ENCODE measurements at places on chromosomes 3 and 15.

- no peak for DNase-seq
Measured at GRCh38 chr3:6526321-6526720, 334.6 kb upstream of the GRM7 start.

DNA sequence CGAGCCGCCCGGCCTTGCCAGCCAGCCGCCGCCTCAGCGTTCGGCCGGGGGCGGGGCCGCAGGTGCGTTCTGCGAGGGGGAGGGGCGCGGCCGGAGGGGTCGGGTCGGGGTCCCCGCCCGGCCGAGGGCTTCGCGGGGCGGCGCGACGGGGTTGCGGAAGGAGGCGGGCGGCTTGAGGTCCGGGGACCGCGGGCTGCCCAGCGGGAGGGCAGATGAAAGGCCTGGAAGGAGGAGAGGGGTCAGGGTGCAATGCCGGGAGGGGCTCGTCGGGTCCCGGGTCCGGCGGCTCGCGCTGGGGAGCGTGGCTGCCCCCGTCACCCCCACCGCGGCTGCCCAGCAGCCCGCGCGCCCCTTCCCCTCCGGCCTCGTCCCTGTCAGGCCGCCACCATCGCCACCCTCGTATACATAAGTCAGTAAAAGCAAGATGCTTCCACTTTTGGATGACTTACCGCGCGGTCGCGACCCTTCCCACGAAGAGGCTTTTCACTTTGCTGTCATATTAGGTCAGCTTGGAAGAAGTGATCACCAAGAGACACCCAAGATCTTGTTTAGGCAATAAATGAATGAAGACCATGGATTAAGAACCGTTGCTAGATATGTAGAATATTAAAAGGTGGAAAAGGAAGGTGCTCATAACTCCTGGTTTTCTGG is 620 bp upstream of the ANP32A start:
- no peak for DNase-seq

GRCh38 chr3:115857518-115858136 is 234.3 kb downstream of the GAP43 start:
- no peak for DNase-seq

- no peak for DNase-seq
Measured at GRCh38 chr3:158768881-158769543, 32.8 kb upstream of the MFSD1 start.

- no peak for DNase-seq
Measured at GRCh38 chr15:79296583-79296982, 14.1 kb downstream of the ANKRD34C start.

DNA sequence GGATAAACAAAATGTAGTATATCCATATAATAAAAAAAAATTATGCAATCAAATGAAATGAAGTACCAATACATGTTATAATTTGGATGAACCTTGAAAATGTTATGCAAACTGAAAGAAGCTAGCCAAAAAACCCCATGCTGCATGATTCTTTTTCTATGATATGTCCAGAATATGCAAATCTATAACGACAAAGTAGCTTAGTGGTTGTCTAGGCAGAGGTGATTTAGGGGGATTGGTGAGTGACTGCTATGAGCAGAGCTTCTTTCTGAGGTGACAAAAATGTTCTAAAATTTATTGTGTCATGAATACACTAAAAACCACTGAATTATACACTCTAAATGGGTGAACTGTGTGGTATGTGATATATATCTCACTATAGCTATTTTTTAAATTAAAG is 324.6 kb downstream of the CTNNB1 start:
- no peak for DNase-seq

DNA sequence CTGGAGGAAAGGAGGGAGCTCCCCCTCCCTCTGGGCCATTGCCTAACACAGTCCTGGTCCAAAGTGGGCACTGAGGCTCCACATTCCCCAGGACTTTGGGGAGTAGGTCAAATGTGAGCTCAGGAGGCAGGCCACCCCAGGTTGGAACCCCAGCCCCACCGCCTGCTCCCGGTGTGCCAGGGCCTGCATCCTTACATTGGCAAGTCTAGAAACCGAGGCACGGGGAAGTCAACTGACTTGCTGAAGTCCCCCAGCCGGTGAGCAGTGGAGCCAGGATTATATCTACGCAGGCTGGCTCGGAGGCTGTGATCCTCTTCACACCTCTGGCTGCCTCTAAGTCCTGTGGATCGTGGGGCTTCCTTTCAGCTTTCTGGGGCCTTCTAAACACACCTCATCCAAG is 48.7 kb downstream of the RHCG start:
- no peak for DNase-seq

DNA sequence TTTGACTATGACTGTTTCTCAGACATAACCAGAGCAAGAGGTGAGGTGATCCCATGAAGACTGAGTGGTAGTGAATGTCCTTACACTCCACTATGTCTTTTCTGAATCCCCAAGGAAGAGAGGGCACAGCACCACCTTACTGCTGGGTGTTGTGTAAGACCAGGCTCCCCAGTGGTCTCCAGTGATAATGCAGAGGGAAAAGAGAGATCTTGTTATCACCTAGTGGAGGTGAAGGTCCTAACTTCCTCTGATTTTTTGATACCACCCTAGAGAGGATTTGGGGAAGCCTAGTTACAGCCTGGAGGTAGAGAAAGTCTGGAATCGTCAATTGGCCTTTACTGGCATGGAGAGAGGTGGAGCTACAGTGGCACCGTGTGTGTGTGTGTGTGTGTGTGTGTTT is 288.0 kb upstream of the BCHE start:
- DNase-seq = no peak

GRCh38 chr3:181709537-181710279 is 2.0 kb upstream of the SOX2 start:
- peak; percentile 83 for DNase-seq

- DNase-seq = no peak
Measured at GRCh38 chr3:60325610-60326170, 925.6 kb downstream of the FHIT start.

DNA sequence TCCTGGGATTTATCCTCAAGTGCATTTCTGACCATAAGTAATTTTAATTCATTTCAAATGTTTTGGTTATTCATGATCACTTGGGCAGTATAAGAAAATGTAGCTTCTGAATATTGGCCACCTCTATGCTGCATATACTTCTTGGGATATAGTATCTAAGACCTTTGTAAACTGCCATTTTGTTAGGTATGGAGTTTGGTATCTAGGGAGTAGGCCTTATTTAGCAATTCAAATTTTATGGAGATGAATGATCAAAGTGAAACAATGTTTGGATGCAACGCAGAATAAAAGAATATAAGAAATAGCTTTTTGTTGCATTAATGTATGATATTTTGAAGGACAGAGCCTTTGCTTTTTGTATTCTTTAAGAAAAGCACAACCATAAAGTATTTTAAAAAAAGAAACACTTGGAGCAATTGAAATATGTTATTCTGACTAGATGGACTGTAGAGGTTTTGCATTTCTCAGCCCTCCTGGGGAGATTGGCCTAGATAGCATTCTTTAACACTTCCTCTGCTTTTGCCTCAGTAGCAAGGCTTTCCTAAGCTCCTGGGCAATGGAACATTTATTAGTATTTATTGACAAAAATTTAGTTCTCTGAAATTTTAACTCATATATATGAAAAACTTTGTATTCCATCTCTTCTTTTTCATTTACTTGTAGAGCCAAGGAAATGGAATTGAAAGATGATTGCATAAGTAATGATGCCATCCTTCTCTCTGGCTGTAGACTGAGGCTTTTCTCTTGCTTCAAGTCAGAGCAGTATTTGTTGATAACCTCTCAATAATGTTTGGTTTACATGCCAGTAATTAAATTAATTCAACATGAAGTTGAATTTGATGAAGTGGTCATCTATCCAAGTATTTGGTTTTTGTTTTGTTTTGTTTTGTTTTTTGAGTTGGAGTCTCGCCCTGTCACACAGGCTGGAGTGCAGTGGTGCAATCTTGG is 61.8 kb upstream of the UTS2B start:
- DNase-seq = no peak

- DNase-seq = no peak
Measured at GRCh38 chr3:127825756-127826155, 3.4 kb upstream of the MGLL start.

GRCh38 chr3:133860519-133860918 is 35.2 kb downstream of the RAB6B start:
- DNase-seq = no peak

DNA sequence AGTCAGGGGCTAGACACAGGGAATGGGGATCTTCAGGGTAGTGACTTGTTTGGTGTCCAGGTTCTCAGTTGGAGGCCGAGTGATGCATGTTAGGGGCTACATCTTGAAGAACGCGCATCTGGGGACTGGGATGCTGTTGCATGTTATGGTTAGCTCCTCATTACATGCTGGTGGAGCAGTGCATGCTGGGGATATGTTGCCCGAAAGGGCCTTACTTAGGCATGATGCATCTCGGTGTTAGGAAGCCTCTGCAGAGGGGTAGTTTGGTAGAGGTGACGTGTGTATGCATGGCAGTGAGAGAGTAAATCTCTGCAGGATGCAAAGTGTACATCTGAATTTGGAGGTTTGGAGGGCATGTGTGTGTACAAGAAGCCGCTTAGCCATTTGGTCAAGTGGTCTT is 2.4 kb downstream of the EIF4G1 start:
- no peak for DNase-seq

- DNase-seq = no peak
Measured at GRCh38 chr15:53762916-53763315, 3.5 kb upstream of the WDR72 start.

DNA sequence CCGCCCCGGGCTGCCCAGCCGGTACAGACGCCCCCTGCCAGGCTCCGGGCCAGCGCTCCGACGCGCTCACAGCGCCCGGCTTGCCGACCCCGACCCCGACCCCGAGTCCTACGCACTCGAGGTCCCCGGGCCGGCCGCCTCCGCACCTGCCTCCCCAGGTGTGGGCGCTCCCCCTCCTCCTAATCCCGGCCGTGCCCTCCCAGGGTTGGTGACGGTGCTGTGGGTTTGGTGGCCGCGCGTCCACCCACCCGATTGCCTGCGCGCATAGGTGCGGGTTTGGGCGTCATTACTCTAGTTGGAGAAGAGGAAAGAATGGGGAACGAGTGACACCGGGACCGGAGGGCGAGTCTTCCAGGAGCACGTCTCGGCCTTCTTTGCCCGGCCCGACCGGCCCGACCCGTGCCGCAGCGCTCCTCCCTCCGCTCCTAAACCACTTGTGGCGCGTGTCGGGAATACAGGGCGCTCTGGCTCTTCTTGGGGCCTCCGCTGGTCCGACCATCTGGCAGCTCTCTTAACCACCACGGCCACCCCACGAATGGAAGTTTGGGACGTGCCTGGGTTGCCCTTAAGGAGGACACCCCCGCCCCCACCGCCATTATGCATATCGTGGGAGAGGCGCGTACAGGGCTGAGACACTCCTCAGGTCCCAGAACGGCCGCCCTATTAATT is 810 bp upstream of the THRB start:
- DNase-seq = no peak

DNA sequence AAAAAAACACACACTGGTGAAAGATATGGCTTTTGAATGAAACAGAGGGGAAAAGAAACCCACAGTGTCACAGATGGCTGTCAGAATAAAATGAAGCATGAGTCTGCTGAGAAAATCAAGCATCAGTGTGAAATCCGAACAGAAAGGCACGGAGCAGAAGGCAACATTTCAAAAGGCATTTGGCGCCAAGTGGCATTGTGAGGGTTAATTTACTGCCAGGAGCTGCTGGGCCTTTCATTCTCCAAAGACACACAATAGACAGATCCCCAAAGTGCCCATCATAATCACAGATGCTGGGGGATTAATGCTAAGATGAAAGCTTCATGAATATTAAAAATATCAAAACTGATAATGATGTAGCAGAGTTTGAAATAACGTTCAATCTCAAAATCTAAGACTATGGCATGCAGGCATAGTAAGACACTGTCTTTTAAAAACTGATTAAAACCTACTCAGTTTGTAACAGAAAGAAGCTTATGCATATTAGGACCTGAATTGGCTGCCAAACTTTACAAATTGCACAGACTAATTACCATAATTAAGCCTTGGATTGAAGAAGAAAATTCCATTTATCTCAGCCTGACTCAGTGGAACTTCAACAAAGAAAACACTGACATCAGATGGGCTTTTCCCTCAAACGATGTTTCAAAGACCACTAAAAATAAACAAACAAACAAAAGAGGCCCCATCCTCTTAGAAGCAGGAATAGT is 589.2 kb downstream of the ROBO1 start:
- no peak for DNase-seq

DNA sequence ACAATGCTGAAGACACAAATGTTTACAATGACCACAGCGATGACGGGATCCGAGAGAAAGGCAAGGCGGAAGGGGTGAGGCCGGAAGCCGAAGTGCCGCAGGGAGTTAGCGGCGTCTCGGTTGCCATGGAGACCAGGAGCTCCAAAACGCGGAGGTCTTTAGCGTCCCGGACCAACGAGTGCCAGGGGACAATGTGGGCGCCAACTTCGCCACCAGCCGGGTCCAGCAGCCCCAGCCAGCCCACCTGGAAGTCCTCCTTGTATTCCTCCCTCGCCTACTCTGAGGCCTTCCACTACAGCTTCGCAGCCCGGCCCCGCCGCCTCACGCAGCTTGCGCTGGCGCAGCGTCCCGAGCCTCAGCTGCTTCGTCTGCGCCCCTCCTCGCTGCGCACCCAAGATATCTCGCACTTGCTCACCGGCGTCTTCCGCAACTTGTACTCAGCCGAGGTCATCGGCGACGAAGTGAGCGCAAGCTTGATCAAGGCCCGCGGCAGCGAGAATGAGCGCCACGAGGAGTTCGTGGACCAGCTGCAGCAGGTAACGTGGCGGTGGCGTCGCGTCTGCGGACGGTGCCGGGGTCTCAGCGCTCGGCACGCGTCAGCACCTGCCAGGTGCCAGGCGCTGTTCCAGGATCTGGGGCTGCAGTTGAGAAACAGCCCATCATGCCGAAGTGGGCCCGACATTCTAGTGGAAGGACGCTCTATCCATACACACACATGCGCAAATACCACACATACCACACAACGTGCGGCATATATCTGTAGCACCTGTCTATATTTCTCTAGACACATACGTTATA is at the start of gene DLEC1:
Gene DLEC1 (plus strand): TSS at position 108 of the 798 bp plus-strand sequence. CDS start 18 bp downstream, at position 126.
- peak; percentile 27 for DNase-seq

DNA sequence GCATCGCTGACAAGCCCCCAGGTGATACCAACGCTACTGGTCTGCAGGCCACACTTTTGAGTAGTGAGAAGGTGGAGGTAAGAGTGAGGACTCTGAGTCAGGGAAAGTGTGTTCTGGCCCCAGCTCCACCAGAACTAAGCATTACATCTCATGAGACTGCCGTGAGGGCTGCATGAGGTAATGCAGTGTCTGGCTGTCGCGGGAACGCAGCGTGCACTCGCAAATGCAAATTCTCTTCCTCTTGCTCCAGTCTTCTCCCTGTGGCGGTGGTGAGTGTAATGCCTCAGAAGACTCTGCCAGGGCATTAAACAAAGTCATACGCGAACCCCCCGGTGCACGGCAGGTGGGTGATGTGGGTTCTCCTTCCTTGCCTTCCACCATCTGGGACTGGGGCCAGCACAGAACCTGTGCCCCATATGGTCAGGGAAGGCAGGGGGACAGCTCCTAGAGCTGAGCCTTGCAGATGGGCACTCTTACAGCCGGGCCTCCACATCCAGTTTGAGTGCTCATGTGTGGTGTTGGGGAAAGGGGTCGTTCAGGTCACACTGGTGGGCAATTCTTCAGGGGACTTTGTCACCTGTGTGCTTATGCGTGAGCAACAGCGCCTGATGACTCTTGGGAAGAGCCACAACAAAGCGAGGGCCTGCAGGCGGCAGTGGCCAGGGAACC is 175.8 kb downstream of the XXYLT1 start:
- DNase-seq = peak; percentile 44

All from NCI-H1436 (cell line).